Coronary artery (tissue), 2 donors: ENCODE measurements at places on chromosomes 2 and 18.

DNA sequence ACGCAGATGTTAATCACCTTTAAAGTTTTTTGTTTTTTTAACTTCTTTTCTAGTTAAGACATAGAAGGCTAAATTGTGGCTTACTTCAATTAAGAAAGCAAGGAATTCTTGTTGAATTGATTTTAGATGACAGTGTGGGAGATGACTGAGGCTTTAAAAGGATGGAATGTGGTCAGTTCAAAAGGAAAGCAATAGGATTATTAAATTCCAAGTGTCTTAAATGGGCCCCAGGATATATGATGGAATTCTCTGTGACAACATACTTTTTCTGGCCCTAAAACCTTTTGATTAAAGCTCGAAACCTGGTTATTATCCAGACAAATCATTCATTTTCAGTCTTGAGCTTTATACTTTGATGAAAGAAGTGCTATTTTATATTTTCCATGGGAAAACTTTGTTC, 179.0 kb upstream of the TMEFF2 start:
- DNase-seq: no peak

GRCh38 chr2:235059161-235059560, 107.3 kb downstream of the SH3BP4 start:
- no peak for DNase-seq

DNA sequence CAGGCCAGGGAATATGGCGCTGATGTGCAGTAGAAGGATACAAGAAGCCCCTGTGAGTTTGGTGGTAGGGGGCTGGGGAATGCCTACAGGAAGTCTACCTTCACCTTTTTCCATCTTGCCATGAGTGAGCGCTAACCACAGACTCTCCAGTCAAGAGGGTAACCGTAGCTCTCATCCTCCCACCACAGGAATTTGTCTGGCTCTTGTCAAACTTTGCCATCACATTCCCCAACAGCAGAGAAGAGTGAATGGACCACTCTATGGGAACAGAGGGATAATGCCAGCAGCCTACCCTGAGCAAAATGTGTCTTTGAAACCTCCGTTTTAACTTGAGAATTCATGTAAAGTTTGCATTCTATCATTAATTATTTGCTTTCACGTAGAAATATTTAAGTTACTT, 168.3 kb downstream of the NRP2 start:
- DNase-seq: no peak

DNA sequence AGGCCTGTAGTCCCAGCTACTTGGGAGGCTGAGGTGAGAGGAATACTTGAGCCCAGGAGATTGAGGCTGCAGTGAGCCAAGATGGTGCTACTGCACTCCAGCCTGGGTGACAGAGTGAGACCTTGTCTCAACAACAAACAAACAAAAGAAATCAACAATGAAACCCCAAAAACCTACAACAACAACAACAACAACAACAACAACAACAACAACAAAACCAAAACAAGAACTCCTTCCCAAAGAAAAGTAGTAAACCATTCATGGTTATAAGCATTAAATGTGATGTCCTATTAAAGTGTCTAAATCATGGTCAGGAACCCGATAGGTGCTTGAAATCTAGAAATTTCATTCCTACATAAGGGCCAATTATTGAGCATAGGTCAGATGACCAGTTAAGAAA, 13.5 kb upstream of the IL1R1 start:
- no peak for DNase-seq

- DNase-seq: no peak
These were observed 23.2 kb upstream of the ZNF516 start for GRCh38 chr18:76518123-76518859.

DNA sequence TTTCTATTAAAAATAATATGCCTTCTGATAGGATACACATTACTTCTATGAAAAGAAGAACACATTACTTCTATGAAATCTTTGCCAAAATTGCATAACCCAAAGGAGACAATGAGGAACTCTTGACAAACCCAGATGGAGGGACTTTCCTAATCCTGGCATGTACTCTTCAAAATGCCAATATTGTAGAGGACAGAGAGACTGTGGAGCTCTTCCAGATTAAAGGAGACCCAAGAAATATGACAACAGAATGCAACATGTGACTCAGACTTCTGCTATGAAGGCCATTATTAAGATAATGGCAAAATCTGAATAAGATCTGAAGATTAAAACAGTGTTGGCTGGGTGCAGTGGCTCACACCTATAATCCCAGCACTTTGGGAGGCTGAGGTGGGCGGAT, 22.2 kb downstream of the SOWAHC start:
- DNase-seq: no peak

GRCh38 chr18:75205514-75206132, 3.3 kb downstream of the PTGR3 start:
- DNase-seq: no peak

DNA sequence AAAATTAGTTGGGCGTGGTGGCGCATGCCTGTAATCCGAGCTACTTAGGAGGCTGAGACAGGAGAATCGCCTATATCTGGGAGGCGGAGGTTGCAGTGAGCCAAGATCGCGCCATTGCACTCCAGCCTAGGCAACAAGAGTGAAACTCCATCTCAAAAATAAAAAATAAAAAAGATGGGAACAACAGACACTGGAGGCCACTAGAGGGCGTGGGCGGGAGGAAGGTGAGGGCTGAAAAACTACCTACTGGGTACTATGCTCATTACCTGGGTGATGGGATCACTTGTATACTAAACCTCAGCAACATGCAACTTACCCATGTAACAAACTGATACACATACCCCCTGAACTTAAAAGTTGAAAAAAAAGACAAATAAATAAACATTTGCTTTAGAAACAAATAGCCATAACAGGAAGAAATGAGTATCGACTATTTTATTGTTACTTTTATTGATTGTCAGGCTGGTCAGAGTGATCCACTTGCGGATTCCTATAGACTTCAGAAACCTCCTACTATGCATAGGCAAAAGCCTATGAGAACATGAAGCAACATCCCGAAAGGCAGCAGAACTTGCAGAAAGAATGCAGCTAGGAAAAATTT, 61.0 kb downstream of the TMEM163 start:
- no peak for DNase-seq

DNA sequence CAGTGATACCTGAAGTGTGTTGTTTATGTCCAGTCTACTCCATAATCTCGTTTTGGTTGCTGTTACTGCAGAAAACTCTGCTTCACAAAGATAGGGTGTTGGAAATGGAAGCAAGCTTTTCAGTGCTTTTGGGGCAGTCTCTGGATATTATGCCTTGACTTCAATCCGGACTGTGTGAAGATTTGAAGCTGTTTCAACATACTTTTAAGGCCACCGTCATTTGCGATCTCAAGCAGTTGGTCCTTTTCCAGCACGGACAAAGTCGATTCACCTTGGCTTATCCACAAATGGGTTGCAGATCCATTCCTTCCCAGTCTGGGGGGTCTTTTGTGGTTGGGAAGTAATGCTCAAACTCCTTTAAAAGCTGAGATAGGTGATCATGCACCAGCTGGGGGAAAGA, 20.4 kb downstream of the RBKS start:
- DNase-seq: no peak

DNA sequence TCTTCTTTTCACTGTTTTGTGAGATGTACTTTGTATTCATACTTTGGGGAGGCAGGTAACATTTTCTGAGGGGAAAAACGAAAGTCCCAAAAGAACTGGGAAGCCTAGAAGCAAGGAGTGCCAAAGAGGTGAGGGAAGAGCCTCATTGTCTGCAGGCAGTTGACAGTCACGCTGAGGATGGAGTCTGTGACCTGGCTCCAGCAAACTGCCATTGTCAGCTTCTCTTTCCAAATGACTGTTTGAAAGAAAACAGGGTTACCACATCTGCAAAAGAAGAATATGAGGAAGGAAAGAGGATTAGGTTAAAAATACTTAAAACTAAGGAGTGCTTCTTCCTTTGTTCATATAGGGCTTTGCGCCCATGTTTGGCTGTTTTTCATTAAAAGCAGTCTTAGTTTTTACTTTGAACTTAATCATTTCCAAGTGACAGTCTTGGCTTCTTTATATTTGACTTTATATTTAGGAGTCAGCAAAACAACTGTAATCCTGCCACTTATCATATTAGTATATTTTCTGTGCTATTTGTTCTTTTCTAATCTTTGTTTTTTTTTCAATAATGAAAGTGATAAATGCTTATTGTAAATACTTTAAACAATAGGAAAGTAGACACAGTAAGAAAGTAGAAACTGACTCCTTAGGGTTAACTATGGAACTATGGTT, 35.0 kb downstream of the CERS6 start:
- DNase-seq: no peak

DNA sequence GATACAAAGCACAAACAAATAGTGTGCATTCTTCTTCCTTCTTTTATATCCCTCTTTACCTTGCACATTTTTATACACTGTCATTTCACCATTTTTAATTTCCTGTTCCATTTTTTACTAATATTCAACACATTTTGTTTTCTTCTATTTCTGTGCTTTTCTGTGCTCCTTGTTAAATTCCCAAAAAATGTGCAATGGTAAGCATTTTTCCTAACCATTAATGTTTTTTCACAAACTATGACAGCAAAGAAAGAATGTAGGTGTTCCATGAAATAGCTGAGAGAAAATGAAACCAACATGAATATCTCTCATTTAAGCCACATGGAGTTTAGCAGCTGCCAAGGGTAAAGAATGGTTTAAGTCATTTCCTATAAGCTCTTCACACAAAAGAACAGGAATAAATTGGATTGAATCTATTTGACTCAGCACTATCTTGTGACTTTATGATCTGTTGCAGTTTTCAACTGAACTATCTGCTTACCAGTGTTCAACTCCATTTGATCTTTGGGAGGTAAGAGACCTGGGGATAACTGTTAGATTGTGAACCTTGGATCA, 145.7 kb upstream of the CDH19 start:
- no peak for DNase-seq

- DNase-seq: no peak
These were observed 176.4 kb upstream of the RAB6C start for GRCh38 chr2:129803032-129803431.

DNA sequence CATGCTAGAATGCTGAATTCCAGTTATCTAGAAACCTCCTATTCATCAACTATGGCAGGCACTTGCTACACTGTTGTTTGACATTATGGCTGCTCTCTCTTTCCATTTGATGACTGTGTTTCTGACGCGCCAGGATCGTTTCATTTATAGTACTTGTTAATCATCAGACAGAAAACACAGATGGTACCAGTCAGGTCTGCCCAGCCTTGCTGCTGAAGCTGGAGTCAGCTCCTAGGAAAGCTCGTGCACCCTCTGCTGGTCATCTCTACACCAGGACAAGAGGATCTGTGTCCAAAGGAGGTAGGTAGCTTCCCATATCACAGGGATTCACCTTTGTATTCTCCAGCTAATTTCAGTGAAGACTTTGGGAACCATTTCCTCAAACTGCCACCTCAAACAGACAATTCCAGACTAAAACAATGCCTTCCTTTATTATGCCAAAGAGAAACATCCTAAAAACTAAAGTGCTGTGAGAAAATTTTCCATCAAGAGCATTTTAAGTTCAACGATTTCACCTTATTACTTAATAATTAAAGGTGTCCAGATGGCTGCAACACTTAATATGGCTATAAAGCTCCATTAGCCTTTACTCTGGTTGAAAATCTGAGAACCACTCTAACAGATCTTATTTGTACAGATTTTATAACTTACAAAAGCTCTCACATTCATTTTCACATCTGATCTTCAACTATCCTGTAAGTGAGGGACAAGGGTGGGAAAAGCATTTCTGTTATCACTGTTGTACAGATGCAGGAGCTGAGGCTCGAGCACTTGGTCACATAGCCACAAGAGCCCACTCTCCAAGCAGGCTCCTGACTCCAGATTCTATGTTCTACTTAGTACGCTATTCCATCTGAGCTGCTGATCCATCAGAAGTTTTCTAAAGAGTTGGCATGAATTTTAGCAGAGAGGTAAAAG, 17.5 kb downstream of the METTL8 start:
- peak; percentile 78 for DNase-seq

- DNase-seq: no peak
These were observed 21.5 kb upstream of the CAB39 start for GRCh38 chr2:230691005-230691647.

DNA sequence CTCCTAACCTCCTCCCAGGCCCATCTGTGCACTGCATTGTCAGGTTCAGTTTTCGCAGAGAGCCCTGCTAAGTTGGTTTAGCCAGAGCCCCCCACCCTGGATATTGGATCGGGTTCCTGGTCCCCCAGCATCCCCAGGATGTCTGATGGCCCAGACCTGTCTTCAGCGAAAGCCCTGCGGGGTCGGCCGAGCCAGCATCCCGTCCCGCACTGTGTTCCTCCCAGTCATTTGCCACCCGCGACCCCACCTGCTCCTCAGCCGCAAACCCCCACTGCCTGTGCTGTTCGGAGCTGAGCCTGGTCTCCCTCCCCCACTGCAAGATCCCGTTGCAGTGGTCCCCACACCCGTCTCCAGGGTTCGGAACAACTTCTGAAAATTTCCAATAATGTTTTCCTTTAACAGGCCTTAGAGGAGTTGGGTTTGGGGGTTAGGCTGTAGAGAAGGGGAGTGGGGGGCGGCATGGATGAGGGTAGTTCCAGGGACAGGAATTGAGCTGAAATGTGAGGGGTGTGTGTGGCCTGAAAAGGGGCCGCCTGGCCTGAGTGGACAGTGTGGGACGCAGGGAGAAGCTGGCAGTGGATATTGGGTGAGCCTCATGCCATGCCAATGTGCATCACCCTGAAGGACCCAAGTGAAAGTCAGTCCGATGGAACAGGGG, 1.6 kb upstream of the COPS9 start:
- no peak for DNase-seq

DNA sequence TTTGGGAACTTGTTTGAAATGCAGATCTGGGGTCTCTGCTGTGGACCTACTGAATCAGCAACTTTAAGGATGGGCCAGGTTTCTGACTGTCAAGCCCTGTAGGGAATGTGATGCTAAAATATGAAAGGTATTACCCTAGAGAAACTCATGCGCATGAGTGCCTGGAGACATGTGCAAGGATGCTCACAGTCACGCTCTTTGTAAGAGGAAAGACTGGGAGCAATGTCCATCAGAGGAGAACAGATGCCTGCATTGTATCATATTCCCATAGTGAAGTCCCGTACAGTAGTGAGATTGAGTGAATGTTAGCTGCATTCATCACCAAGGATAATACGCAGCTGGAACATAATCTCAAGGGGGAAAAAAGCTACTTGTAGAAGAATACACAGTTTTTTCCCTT, 14.1 kb downstream of the ZNF407 start:
- DNase-seq: no peak

- DNase-seq: no peak
These were observed 85.3 kb downstream of the CDK15 start for GRCh38 chr2:201891676-201892075.
